ENCODE measurements at places on chromosomes 7 and 10. TPM values are rescaled to one million over a fixed set of nuclear protein-coding genes. Genes with fewer than 3 reads are reported as not detected.
A peak's percentile ranks its signal among the peaks of the same experiment; 100 is the strongest.

- DNase-seq: peak; percentile 88
Measured at GRCh38 chr10:80356563-80356988, at the start of the genes DYDC1 and DYDC2. TSS of gene DYDC1 (minus strand) at chr10:80356755. CDS start at chr10:80352601, 4,154 bp downstream. TSS of gene DYDC2 (plus strand) at chr10:80356781. CDS start at chr10:80362444, 5,663 bp downstream.

GRCh38 chr10:49404321-49404878 lies 8.5 kb upstream of the DRGX start:
- no peak for DNase-seq

Gene LRIT1
- not detected for total RNA-seq

Gene NRCAM
- total RNA-seq: 9.1 TPM

GRCh38 chr10:79930751-79931150 lies 18.2 kb downstream of the SFTPD start:
- DNase-seq: no peak

- DNase-seq: no peak
Measured at GRCh38 chr7:13069841-13070240, 382.4 kb downstream of the ARL4A start.

DNA sequence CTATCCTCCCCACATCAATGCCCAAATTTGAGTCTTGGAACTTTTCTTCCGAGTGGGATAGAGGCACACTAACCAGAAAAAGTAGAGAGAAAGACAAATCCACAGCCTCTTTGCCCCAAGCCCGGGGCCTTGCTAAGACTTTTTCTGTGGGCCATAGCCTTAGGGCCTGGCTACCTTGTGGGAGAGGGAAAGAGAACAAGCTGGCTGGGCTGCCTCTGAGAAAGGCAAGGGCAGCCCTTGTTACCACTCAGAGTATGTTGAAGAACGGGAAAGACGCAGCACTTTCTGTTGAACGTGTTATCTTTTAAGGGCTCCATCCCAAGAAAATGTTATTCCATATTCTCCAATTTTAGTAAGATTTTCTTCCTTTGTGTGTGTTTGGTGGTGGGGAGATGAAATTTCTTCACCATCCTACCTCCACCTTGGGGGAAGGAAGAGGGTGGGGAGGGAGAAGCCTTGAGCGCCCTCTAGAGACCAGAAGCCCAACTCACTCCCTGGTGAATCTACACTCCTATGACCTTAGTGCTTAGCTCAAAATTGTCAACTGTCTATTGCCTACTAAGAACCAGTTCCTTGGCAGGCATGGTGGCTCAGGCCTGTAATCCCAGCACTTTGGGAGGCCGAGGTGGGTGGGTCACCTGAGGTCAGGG lies 3.9 kb upstream of the NRF1 start:
- DNase-seq: no peak
